Fibroblast of skin of abdomen (primary cell): ENCODE measurements at places on chromosomes 1 and 21.

DNA sequence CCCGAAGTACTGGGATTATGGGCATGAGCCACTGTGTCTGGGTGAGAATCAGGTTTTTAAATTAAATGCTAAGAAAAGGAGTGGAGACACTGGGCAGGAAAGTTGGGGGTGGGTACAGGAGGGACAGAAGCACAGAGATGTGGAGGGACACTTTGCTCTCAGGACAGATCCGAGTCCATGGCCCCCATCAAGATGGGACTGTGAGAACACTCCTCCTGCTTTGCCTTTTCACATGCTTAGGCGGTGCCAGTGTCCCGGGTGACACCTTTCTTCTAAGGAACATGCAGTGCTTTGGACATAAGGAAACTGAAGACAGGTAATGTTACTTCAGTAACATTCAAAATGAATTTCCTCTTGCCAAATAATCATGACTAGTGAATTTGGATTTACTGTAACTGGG, 16.7 kb downstream of the SLC25A33 start:
- DNase-seq: no peak

- no peak for DNase-seq
Observed at GRCh38 chr1:5819391-5820025, 172.7 kb downstream of the NPHP4 start.

DNA sequence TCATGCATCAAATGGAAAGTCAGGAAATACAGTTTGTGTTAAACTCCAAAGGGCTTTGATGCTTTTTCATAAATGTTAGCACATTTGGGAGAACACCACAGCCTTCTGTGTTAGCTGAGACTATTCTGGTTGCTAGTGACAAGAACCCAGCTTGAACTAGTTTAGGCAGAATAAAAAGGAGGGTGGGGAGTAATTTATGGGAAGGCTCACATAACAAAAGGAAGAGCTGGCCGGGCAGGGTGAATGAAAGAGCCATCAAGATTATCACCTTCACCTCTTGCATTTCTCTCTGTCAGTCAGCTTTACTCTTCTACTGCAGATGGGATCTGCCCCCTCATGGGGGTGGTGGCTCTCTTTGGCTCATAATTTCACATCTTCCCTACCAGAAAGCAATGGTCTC, 75.4 kb upstream of the VTCN1 start:
- DNase-seq: no peak

- DNase-seq: peak; percentile 17
Observed at GRCh38 chr1:236281198-236281653, 532 bp downstream of the ERO1B start.

GRCh38 chr1:203733009-203733863, 31.7 kb upstream of the LAX1 start:
- no peak for DNase-seq
